ENCODE measurements at places on chromosomes 2 and 18.

GRCh38 chr2:221676566-221677172 is 104.6 kb upstream of the EPHA4 start:
- DNase-seq = no peak

DNA sequence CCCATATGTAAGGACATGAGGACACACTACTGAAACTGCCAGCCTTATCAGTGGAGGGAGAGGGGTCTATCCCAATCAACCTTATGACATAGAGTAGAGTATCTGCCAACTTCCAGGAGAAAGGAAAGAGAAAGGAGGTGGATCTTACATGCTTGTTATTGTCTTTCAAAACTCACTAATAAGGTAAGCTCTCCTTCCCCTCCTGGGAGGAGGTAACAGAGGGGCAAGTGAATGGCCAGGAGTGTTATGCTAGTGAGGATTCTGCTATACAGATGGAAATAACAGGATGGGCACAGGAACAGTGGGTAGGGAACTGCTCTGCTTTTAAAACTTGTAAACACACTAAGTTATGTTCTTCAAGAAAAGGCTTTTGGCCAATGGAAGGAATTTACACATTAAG is 1020.1 kb downstream of the TDRD15 start:
- DNase-seq = no peak

- no peak for DNase-seq
Observed at GRCh38 chr2:120034027-120034426, 21.1 kb downstream of the EPB41L5 start.

DNA sequence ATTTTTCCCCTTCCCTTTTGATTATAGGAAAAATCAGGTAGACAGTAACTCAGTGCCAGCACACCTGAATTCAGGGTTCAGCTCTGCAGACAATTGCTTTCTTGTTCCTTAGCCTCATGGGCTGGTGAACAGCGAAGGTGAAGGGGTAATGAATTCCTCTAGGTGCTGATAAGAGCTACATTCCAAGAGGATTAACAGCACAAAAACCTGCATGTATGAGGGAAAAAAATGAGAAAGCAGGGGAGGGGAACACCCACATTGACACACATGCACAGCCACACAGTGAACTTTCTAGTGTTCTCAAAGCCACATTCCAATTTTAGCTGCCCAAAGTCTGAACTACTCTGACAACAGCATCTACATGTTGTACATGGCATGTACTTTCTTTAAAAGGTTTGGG is 46.1 kb downstream of the SPATS2L start:
- no peak for DNase-seq

GRCh38 chr2:10591207-10591606 is 98.6 kb downstream of the NOL10 start:
- DNase-seq = no peak

DNA sequence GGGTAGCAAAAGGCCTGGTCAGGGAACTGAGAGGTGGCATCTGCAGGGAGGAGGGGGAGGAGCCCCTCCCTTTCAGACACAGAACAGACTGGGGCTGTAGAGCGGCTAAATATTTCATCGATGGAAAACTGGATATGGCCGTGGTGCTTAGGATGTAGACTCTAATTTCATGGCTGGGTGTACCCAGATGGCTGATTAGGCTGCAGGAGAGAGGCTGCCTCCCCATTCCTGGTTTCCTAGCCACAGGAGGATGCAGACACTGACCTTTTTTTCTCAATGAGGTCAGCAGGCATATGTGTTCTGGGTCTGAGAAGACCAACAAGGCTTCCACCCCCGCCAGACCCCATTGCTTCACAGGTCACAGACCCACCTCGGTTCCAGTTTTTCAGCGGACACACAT is 79.3 kb upstream of the STPG4 start:
- DNase-seq = no peak

GRCh38 chr2:24929230-24929629 is 9.2 kb upstream of the ADCY3 start:
- DNase-seq = no peak

GRCh38 chr2:143399631-143400069 is 270.4 kb downstream of the ARHGAP15 start:
- DNase-seq = no peak

DNA sequence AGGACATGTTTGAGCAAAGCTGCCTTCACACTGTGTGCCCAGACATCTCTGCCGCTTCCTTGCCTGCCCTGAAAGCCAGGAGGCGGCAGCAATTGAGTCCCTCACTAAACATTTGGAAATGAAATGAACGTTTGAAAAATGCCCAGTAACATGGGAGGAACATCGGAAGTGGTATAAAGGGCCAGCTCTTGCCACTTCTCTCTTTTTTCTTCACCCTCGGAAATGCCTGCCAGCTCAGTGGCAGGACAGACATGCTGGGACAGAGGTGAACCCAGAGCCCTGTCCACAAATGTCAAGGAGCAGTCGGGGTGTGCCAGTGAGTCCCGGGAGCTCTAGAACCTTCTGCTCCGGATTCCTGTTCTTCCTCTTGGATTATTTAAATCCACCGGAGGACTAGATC is 46.1 kb downstream of the TPGS2 start:
- DNase-seq = no peak

DNA sequence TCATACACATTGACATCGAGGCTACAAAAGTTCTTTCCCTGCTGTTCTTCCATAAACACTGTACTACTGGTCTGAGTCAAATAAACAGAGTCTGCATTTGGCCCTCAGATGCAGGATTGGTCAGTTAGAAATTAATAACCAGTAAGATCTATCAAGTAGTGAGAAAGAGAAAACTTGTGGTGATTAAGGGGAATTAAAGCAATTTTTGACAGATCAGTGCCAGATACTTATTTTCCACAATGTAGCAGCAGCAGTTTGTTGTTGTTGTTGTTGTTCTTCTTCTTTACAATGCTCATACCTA is 85.0 kb downstream of the IKZF2 start:
- DNase-seq = no peak

DNA sequence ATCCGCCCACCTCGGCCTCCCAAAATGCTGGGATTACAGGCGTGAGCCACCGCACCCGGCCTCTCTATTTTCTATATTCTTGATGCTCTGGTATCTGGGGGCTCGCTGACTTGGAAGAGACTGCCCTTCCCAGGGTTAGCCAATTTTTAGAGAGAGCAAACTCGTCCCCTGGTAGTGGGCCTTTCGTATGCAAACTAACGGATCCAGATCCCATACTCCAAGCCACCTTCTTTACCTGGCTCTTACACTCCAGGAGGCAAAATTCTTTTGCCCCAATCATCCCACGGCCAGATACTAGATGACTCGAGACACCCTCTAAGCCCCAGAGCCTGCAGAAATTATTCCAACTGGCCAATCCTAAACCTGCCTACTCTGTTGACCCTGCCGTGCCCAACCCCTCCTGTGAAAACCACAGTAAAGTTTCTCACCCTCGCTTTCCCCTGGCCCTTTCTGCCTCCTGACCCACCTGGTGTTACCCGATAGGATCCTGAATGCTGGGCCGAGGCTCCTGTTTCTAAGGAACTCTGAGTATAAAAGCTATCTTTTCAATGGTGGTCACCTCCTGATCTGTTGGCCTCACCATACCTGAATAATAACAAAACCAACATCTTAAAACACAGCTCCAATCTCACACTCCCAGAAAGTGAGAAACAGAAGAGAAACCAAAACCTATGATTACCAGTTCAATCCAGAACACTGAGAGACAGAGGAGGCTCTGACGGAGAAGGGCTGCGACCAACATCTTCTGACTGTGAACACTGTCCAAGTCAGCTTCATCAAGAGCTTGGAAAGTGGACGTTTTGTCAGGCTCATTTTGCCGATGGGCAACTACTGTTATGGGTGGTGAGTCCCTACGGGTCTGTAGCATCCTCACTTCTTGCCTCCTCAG is 57.6 kb upstream of the ZNF532 start:
- no peak for DNase-seq

DNA sequence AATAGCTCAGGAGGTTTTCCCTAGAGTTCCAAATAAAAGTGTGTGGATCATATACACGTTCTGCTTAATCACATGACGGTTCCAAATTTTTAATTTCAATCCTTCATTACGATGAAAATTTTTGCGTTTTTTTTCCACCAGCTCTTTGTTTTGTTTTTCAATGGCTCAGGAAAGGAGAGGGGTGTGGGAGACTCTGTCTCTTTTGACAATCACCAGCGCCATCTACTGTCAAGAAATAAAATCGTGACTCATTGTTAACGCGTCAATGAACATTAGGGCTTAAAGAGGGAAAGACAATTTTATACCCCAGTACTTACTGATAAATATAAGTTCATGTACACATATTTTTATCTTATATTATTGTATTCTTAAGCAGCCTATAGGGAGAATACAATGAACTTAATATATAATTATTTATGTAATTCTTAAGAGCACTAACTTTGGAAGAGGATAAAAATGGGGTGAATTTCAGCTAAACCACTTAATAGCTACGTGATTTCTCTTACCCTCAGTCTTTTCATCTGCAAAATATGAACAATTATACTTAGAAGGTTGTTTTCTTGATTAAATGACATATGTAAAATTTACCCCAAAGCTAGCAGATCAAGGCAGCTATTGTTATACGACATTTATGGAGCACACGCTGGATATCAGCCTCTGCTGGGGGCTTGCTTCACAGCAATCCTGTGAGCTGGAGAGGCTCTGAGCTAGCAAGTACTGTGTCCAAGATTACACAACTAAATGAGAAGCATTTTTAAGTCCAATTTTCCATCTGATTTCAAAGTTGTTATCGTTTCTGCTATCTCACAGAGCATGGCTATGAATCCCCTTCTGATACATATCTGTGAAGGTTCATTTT is 47.4 kb upstream of the RMDN2 start:
- peak; percentile 61 for DNase-seq

DNA sequence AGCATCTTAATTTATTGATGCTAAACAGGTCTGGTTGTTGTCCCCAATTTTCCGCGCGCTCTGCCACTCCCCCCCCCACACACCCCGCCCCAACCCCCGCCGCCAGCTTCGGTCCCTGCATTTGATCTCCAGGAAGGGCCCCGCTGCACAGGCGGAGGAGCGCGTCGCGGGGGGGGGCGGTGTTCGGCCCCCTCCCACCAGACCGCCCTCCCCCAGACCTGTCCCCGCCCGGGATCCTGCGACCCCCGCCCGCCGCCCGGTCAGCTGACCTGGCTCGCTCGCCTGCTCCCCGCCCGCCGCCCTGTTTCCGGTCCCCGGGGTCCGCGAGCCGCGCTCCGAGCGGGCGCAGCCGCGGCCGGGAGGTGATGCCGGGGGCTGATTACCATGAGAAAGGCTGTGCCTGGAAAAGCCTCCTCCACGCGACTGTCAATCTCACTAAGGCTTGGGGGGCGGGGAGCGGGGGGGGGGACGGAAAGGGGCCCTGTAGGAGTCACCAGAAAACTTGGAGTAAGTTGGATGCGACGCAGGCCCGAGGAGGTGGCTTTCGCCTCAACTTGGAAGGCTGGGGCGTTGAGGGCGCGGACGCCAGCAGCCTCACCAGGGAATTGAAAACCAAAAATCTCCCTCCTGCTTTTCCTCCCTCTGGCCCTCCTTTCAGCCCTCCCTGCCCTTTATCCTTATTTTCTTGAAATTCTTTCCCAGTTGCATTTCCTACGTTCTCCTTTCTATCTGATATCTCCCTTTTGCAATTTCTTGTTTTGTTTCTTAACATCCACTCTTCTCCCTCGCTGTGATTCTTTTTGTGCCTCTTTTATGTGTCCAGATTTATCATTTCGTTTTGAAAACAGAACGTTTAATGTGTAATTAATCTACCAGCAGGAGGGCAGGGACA is 4.4 kb upstream of the ZEB2 start:
- DNase-seq = no peak

DNA sequence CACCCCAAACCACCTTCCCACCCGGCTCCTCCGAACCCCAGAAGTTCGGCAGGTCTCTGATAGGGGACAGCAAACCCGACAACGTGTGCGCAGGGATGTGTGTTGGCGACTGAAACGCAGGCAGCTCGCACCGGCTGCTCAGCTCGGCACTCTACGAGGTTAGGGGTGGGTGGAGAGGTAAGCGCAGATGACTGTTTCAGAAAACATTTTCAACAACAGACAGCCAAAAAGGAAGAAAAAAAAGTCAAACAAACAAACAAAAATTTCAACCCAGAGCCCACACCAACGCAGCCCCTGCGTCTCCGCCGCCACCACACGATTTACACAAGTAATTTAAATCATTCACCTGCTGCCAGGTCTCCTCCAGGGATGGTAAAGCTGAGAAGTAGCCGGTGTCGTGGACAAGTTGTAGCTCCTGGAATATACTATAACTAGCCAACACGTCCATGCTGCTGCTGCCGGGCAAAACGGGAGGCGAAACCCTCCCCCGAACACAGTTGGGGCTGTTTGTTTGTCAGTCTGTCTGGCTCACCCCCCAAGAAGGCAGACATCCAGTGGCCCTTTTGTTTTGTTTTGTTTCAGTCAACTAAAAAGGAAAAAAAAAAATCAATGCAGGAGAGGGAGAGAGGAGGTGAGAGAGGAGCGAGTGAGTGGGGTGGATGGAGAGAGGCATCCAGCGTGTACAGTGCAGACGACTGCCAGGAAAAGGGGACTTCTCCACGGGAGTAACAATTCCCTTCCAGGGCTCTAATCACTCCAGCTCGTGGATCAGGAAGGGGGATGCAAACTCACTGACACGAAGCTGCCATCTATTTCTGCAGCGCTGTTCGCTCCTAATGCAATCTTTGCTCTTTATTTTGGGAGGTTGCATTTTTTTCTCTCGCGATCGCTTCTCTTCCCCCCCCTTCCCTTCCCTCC is at the start of gene KLF7:
TSS of gene KLF7 (minus strand) at position 828 of the 918 bp plus-strand sequence. CDS start at position 448, 380 bp downstream.
- DNase-seq = no peak

DNA sequence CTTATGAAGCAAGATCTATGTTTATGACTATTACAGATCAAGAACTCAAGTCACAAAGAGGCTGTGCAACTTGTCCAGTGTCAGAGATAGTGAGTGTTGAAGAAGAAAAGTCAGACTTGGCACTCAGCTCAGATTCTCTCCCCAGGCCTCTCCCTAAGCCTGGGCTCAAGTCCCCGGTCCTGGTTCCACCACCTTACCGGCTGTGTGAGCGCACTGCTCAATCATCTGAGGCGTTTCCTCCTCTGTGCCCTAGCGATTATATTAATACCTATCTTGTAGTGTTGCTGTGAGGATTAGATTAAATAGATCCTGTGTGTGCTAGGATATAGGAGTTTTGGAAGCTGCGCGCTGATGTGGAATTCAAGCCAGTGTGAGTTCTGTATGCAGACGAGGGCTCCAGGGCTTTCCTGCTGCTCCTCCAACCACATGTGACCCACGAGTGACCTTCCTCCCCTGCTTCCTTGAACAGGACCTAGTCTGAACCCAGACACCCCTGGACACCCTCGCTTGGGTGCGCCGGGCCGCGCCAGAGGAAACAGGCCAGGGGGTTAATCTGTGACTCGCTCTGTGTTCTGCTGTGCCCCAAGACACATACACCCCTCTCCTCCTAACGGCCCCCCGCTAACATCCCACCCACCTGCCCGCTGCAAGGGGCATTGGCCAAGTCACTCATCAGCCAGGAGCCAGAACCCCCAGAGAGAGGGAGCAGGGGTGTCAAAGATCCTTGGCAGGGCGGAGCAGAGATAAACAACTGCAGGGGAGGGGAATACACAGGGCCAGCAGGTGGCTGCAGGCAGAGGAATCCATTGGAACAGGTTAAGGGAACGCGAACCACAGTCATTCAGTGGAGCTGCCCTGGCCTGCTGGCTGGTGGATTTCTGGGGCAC is 38.3 kb downstream of the TNS1 start:
- no peak for DNase-seq
